Bone marrow (tissue), 2 donors: ENCODE measurements at places on chromosomes 4 and X.
A peak's percentile ranks its signal among the peaks of the same experiment; 100 is the strongest.

- no peak for DNase-seq
Observed at GRCh38 chrX:149079805-149080406, 425.2 kb downstream of the IDS start.

GRCh38 chrX:40171513-40172400 is 74.0 kb upstream of the BCOR start:
- DNase-seq: peak; percentile 28

GRCh38 chrX:32774966-32775365 is 436.4 kb downstream of the DMD start:
- DNase-seq: no peak

GRCh38 chr4:85807247-85807950 is 332.4 kb downstream of the ARHGAP24 start:
- no peak for DNase-seq

- DNase-seq: no peak
Observed at GRCh38 chr4:14386196-14386595, 616.1 kb upstream of the CPEB2 start.

DNA sequence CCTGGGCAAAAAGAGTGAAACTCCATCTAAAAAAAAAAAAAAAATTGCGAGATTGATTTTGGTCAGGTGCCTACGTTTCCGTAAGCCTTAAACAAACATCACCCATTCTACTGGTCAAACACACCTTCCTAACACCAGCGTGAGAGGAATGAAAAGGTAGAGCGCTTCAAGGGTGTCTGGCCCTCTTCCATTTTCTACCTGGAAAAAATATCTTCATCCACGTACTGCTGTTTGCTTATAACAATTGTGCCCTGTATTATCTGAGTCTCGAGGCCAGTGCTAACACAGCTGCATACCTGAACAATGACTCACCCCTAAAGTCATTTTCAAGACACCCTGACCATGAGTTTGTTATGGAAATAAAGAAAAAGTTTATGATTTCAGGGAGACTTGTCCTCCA is 13.9 kb downstream of the TMSB4X start:
- no peak for DNase-seq

GRCh38 chr4:133524369-133524768 is 375.3 kb downstream of the PCDH10 start:
- DNase-seq: no peak

- no peak for DNase-seq
Observed at GRCh38 chrX:37829721-37830120, 17.6 kb downstream of the DYNLT3 start.

DNA sequence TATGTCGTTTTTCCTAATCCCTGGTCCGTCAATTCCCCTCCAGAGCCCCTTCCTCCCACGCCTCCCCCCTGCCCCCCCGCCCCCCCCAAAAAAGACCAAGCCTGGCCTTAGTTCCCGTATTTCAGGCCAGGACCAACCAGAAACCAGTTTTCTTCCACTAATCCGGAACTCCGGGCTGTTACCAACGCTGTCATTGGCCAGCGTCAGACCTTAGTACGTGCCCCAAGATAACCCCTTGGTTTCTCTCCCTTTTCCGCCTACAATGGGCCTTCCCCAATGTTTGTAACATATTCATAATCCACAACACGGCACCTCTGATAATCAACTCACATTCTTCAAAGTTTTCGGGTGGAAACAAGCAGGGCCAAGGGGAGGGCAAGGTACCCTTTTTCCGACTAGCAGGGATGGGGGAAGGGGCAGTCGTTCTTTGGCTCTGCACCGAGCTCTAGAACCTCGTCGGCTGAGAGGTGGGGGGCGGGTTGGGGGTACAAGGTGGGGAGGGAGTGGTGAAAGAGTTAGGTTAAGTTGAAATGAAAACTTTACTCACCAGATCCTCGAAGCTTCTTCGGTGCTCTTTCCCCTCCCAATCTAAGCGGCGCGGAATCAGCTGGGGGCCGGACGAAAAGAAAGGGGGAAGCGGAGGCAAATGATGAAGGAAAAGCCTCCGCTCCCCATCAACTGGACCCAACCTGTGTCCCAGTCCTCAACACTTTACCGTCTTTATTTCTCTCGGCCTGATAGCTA is 1.5 kb downstream of the BRWD3 start:
- DNase-seq: peak; percentile 70

GRCh38 chr4:37742149-37742548 is 56.0 kb upstream of the RELL1 start:
- DNase-seq: no peak

GRCh38 chr4:71221510-71222466 is 117.0 kb upstream of the SLC4A4 start:
- no peak for DNase-seq

DNA sequence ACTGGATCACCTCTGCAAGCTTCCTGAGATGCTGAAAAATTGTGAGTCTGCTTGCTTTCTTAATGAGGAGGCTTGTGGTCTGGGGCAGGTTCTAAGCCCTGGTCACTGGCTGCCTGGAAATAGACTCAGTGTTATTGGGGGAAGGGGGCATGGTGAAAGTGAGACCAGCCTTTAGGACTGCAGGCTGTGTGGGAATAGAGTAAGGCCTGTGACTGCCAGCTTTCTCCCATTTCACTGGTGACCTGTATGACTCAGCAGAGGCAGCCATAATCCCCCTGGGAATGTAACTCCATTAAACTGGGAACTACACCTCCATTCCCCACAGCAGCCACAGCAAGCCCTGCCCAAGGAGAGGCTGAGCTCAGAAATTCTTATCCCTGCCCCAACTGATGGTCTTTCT is 55.9 kb upstream of the IL15 start:
- no peak for DNase-seq

DNA sequence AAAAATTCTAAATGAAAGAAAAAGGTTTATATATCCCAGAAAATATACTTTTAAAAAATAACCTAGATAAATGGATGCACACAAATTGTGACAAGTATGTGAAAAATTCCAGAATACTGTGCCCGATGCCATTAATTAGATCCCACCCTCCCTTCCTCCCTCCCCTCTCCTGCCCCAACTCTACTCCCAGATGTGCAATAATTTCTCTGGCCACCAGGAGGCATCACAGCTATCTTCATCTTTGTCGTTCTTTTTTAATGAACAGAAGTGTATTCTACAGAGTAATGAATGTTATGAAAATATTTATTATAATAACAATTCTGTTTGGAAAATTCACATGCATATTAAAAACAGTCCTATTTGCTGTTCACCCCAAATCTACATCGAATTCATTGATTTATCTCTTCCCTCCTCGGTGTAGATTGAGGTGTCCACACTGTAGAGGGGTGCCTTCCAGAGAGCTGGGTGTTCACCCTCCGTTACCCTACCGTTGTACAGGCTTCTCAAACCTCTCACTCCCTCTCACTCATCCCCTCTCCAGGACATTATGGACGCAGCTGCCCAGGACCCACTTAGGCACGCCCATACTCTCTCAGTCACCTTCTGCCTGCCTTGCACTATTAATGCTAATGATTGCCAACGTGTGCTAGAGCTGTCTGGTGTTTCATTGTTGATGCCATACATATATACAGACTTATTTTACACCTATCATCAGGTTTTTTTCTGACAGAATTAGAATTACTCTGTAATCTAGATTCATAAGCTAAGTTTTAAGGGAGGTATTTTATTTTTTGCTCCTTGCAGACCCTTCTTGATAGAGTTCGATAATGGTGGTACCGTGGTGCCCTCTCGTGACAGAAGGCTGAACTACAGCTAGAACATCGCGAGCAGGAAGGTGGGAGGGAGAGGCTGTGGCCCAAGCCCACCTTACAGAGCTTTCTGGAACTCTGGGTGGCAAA is 14.1 kb downstream of the RAB40AL start:
- peak; percentile 26 for DNase-seq

DNA sequence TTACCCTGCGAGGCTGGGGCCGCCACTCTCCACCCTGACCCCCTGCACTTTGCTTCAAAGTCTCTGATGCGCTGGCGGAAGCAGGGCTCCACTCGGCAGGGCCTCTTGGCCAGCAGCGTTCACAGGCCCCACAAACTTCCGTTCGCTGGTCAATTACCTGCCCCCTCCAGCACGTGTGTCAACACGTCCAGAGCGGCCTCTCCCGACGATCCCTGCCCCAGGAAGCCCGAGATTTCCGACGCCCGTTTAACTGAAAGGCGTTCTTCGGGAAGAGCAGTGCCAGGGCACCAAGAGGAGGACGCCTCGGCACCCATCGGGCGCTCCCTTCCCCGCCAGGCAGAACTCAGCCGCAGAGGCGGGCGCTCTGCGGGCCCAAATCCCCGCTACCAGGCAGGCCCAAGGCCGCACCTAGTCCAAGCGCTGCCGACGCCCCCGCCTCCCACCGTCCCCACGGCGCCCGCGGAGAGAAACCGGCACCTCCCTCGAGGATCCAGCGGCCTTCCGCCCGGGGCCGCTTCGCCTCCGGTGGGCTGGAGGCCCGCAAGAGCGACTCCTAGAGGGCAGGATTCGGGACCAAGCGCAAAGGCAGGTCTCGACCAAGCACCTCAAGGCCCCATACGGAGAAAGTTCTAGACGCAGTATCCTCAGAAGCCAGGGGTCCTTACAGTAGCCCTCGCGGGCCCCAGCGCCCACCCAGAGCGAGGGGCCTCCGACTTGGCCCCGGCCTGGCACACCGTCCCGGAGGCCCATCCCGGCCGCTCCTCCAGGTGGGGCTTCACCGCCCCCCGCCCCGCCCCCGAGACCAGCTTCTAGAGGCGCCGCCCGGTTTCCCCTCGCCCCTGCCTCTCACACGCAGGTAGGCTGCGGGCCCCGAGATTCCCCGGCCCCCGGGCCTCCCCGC is 586 bp downstream of the BCAP31 start:
- DNase-seq: no peak

DNA sequence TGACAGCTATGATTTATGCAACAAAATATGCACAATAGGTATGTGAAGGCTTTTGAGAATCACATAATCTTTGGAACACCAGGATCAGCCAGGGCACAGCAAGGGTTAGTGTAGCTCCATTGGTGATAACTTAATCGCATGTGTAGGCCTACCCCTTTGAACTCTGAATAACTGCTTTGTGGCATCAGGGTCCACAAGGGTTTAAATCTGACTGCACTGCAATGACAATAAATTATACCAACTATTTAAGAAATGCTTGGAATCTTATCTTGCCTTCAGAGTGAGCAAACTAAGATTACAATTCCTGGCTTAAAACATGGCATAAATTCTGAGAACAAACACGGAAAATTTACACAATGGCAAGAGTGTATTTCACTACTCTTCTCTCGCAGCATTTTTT is 245.8 kb downstream of the FBXO8 start:
- no peak for DNase-seq

DNA sequence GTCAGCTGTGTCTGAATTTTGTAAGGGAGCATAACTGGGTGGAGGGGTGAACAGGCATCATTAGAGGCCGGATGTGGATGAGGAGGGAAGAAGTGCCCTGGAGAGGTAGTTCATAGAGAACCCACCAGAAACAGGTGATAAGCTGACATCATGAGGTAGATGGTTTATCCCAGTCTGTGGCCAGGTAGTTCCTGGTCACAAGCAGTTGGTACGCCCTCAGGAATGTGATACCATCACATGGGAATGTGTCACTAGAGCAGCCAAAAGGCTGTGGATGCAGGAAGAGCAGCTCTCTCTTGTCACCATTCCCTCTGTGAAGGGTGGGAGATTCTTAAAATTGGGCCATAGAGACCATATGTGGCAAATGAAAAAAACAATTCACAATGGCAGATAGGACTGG is 21.9 kb downstream of the MSN start:
- no peak for DNase-seq

GRCh38 chr4:142124874-142125273 is 488.5 kb downstream of the IL15 start:
- no peak for DNase-seq

DNA sequence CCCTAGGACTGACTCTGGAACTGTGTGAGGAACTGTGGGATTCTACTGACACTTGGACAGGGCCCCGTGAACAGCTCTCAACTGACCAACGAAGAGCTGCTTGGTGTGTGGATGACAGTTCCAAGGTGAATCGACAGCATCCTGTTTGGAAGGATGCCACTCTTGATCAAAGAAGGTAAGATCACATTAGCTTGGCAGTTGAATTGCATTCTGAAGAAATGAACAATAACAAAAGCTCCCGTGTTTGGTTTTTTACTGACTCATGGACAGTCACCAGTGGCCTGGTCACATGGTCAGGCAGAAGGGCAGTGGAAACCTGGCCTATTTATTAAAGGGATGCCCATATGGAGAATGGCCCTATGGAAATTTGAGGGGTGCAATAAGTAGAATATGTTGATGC is 33.1 kb upstream of the GPR34 start:
- DNase-seq: no peak

GRCh38 chr4:15291122-15291521 is 136.7 kb upstream of the C1QTNF7 start:
- no peak for DNase-seq

DNA sequence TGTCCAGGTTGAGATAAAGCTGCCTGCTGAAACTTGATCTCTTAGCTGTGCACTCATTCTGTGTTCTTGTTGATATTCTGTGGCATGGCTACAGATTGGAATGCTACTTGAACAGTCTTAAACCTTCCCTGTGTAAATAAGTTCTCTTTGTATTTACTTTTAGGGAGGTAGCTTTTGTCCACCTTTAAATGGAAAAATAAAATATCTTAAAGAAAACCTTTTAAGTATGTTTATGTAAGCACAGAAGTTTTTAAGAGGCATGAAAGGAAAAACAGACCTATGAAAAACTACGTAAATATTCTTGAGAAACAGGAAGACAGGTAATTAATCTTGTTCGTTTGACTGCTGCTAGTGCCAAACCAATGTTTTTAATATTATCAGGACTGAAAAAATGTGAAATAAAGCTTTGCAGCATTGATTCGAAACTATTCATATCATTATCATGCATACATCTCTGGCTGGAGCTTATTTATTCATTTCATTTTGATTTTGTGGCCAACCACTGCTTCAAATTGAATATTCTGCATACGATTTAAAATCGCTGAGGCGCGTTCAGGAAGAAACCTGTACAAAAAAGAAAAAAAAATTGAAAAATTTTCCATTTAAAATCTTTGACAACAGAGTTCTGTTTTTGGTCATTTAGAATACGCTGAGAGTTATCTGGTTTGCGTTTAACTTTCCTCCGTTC is 17.8 kb downstream of the HSD17B13 start:
- DNase-seq: no peak

DNA sequence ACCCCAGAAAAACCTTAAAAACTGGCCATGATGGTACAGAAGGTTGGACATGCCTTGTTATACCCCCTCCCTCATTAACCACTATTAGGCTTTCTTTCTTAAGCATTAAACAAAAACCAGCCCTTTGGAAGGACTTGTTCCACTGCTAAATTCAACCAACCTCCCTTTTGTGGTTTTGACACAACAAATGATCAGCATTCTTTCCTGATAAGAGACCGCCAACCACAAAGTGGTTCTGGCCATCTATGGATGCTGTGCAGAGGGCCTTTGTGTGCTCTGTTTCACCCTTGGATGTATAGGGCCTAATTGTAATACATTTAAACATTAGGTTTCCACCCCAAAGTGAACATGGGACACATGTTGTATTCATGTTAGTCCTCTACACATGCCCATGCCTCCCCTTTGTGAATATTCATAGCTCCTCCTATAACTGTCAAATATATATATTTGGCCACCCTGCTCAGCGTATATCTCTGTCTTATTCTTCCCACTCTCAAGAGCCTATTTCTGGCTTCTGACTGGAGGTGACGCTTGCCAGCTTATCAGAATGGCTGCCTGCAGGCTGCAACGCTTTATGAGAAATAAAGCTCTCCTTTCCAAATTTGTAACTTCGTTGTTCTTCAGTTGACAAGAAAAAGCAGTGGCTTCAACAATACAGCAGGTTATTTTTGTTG is 126.6 kb downstream of the NPNT start:
- DNase-seq: no peak

GRCh38 chr4:7322166-7322991 is 112.4 kb downstream of the PSAPL1 start:
- DNase-seq: no peak
